ENCODE measurements at places on chromosomes 4 and X.

DNA sequence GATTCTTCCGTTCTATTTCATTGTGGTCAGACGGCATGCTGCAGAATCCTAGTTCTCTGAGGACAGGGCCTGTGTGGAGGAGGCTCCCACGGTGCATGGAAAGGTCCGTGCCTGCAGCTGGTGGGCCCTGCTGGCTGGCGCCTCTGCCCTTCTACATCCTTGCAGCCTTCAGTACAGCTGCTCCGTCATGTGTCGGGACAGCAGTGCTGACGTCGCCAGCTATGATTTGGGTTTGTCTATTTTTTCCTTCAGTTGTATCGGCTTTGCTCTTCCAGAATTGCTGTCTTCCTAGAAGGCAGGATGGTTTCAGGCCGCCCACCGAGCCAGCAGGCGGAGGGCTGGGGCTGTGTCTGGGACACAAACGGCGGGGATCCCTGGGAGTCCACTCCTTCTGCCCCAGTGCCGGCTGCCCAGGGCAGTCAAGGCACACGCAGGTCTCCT lies 32.1 kb upstream of the CPLX1 start:
- DNase-seq: no peak

DNA sequence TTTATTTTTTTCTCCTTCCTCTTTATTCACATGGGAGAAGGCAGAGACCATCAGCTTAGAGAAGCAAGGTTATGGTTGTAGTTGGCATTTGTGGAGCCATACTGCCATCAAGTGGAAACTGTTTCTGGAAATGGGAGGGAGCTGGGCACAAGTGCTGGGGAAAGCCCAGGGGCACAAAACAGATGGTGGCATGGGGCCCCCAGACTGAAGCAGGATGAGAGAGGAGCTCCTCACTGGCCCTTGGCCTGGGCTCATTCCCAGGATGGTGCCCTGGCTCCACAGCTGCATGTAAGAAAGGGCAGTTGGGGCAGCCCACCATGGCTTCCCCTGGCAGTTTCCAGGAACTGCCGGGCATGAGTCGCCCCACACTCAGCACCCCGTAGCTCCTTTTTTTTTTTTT lies 59.2 kb downstream of the NBDY start:
- peak; percentile 66 for DNase-seq

- no peak for DNase-seq
These were observed 1737.7 kb upstream of the PCDH10 start for GRCh38 chr4:131411393-131411792.

DNA sequence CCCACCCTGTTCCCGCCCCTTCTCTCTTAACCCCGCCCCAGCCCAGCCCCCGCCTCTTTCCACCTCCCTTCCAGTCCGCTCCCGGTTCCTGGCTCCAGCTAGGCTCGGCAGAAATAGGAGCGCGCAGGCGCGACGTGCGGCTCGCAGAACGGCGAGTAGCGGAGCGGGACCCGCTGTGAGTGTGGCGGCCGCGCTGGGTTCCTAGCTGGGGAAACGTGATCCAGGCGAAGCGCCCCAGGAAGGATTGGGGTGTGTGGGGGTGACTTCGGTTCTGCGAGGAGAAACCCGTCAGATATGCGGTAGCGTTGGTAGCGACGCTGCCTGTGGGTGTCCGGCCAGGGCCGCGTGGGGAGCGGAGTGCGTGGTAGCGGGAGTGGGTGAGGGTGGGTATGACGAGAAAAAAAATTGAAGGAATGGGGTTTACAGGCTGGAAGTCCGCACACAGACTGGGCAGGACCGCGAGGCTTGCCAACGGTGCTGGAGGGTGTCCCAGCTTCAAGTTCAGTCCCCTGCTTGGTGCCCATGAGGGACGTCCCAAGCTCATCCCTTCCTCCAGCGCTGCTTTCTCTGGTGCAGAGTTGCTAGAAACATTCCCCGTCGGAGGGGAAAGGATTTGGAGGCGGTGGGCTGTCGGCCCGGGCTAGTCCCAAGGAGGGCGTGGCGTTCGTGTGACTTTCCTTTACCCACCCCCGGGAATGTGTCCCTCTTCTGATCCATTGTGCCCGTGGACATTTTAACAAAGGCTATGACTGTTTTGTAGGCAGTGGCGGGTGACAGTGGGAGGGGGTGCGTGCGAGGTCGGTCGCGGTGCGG lies at the start of gene PRRG1:
Gene PRRG1, plus strand, starts transcription at position 144 of the 813 bp plus-strand sequence. CDS start 56,886 bp downstream, outside the sequence.
- DNase-seq: peak; percentile 79

DNA sequence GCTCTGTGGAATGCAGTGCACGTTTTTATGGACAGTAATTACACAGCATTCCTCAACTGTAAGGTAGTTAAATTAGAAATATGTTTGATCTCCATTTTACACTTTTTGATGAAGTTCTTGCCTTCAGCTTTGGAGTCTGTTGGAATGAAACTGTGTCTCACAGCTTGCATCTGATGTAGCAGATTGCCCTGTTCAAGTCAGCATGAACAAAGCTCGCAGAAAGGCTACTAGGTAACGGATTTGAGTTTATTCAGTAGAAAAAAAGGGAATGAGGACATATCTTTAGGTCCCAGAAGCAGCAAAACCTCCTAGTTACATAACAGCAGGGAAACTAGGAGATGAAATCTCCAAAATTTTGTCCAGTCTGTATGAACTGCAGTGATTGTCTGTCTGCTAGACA lies 24.3 kb upstream of the CBLL2 start:
- no peak for DNase-seq

DNA sequence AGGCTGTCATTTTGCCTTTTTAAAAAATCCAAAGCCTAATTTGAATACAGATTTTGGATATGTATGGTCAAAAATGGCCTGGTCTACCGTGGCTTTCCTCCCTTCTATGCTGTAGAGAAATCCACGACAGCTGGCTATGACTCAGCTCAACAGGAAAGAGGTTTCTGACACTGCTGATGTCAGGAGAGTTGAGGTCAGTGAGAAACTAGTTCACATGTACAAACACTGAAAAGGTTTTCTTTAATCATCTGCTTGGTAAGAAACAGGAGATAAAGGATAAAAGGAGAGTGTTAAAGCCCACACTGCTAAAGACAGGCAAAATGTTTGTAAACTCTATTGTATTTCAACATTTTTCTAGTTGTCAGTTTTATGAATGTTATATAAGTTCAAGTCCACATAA lies 113.9 kb downstream of the NYX start:
- peak; percentile 55 for DNase-seq

DNA sequence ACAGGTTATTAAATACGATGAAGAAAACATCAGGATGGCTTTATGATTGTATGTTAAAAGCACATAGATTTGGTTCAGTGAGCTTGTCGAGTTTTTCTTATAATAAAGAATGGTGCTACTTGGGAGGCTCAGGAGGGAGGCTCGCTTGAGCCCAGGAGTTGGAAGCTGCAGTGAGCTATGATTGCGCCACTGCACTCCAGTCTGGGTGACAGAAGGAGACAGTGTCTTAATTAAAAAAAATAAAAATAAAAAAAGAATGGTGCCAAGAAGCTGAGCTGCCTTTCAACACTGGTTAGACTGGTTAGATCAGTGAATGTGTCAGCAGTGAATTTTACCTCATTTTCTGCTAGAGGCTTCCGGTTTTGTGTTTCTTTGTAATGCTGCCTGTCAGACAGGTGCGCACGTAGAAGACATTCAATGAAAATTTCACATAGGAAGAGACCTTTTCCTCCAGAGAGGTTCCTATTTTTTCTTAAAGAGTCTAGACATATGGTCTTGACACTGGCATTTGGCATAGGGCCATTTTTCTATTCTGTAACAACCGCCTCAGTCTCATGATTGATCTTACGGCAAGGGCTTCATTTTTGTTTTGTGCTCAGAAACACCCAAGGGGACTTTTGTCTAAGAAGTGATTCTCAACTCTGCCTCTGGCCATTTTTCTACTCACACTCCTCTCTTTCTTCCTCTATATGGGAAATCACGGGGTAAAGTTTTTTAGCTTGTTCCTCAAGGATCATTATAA lies 15.0 kb upstream of the ARSF start:
- peak; percentile 5 for DNase-seq

DNA sequence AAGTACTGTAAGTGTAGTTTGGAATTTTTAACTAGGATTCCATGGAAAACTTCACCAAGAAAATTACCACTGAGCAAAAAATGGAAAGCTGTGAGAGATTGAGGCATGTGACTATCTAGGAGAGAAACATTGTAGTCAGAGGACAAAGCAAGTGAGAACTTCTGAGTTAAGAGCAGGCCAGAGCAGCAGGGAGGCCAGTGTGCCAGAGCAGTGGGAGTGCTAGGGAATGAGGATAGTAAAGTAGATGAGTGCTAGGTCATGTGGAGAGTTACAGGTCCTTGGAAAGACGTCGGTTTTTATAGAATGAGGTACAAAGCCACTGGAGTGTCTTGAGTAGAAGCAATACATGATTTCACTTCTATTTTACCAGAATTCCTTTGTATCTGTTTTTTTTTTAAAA lies 52.7 kb upstream of the FAT4 start:
- DNase-seq: no peak

DNA sequence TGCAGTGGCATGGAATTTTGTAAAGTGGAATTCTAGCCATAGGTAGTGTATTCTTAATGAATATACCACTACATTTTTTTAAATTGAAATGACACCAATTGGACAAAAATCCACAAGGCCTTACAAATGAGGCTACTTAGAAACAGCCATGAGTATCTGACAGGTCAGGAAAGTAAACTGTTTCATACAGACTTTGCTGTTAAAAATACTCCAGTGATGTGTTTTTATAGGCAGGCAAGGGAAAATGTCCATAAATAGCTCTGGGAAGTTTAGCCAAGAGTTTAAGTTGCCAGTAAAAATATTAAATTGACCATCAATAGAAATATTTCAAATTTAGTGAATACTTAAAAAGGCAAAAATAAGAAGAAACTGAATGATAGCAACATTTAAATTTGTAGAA lies 41.8 kb upstream of the PDLIM5 start:
- no peak for DNase-seq

- no peak for DNase-seq
These were observed 524.2 kb downstream of the IQCM start for GRCh38 chr4:149291463-149291862.

GRCh38 chr4:86558797-86559196 lies 35.3 kb upstream of the PTPN13 start:
- no peak for DNase-seq

DNA sequence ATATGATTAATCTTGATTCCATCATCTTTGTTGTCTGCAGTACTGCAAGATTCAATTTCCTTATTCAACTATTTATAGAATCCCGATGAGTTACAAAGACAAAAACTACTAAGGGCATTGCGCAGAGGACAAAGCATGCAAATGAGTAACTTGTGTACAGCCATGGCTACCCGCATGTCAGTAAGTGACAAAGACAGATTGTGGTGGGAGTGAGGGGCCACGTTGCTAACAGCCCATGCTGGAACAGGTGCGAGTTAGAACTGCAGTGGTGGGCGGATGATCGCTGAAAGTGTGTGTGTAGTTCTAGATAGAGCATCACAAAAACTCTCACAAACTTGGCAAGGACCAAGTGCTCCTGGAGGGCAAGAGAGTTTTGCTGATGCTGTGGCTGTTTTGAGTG lies 49.5 kb downstream of the ACOX3 start:
- no peak for DNase-seq

DNA sequence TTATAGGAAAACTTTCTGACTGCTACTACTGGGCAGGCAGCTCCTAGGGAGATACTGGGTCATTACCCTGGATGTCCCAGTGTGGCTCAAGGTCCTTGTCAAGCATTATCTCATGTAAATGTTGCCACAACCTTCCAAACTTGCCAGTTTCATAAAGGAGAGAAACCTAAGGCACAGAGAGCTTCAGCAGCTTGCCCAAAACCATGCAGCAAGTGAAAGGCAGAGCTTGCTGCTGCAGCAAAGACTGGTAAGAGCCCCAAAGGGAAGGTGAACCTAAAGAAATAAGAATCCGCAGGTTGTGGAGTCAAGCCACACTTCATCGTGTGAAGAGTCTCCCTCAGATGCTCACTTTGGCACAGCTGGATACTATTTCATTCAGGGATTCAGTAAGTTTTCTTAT lies 2.3 kb downstream of the MPP1 start:
- no peak for DNase-seq

DNA sequence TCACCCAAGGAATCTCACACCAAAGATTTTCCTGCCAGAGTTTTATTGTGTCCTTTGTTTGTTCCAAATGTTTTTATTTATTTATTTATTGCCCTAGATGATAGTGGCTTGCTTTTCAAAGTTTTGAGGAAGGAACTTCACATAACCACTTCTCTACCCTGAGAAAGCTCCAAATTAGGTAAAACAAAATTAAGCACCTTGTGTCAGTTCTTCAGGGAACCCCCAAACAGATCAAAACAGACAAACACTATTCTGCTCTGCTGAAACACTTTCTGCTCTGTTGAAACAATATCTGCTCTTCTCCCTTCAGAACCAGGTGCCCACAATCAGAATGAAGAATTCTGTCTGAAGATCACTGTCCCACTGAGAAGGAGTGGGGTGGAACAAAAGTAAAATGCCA lies 16.5 kb upstream of the CYBB start:
- no peak for DNase-seq

DNA sequence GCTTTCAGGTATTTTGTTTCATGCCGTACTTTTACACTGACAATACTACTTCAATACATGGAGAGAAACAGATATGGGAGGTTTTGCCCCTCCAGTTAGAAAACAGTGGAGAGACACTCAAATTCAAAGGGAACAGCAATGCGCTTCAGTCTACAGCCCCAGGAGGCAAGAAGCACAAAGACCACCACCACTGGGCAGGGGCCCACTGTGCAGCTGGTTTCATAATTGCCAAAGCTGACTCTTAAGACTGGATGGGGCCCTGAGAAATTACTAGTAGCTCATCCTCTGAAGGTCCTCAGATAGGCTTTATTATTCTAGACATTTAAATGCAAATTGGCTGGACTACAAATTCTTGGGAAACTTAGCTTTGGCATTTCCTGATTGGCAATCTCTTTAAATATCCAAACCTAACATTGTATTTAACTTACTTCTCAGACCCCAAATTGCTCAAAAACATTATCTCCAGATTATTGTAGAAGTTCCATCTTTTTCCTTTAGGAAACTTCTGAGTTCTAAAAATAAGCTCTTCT lies 85.9 kb upstream of the GPR34 start:
- DNase-seq: no peak

DNA sequence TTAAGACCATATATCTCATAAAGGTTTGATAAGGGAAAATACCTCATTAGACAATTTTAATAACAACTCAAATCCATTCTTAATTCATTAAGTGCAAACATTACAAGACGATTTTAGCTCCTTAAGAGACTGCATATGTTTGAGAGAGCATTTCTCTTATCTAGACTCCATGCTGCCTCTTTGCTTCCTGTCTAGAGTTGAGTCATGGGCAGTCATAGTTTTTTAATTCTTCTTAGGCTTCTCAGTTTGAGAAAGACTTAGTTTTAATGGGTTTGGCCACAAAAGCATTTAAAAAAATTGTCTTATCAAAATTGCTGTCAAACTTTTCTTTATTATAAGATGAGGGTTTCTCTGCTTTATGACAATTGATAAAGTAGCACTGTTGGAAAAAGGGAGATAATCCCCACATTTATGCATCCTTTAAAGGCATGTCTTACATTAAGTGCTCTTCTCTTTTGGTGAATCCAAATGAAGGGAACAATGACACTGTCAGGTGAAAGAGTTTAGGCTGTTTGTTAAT lies 713.4 kb downstream of the PCDH18 start:
- DNase-seq: no peak
